Stimulated activated CD4-positive, alpha-beta T cell treated with anti-CD3 and anti-CD28 coated beads, Interleukin-1b, Interleukin-23, amount 100 ng/mL, for 4 hours (primary cell): ENCODE measurements at places on chromosomes 7 and 10.

DNA sequence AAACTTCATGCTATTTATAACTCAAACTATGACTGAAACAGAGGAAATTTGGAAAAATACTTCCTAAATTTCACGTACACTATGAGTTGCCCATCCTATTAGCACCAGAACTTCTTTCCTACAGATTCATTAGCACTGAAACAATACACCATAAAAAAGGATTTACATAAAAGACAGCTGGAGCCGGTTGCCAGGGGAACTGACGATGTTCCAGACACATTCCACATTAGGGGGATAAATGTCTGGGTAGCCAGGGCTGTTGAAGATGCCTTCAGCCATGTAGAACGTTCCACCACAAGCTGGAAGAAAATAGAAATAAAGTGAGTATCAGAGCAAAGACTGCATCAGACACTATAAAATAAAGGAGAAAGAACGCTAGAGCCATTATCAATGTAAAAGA lies 129.8 kb upstream of the RSU1 start:
- DNase-seq, result no peak

DNA sequence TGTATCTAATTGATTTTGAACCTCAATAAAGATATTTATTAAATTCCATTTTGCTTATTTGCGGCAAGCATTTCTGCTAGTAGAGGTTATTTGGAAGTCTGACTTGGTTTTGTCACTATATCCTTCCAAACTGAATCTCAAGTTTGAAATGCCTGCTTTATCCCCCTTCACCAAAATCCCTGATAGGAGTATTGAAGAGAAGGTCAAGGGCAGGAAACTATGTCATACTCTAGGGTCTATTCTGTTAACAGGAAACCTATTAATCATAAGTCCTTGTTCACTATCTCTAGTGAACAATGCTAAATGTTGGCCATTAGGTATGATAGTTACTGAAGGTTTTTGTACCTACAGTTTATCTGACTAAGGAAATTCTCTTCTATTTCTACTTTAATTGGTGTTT lies 11.5 kb downstream of the GNAT3 start:
- DNase-seq, result no peak

- no peak for DNase-seq
Measured at GRCh38 chr10:98168147-98168546, 33.7 kb downstream of the R3HCC1L start.

- no peak for DNase-seq
Measured at GRCh38 chr7:33776788-33777187, 128.6 kb upstream of the BMPER start.

DNA sequence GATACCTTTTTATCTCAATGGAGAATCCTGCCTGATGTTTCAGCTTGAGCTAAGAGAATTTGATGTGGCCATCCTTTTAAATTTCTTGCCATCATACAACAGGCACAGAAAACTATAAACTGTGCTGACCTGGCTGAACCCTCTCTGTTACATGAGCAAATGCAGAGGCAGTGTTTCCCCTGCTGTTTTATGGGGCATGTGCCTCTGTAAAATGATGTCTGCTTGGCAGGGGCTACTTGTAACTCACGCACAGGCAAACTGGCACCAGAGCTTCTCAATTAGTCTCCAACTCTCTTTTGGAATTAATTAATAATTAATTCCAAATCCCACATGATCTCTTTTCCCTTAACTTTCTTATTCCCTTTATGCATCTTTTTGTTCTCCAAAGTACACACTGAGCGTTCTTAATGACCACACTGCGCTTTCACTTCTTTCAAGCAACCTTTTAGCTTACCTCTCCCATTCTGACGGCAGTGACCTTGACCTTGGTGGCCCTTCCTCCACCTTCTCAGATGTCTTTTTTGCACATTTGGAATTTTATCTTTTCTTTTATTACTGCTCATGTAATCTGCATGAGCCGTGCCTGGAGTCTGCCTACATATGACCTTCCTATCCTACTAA lies 334.0 kb downstream of the PLXNA4 start:
- DNase-seq, result no peak

- DNase-seq, result no peak
Measured at GRCh38 chr7:106177738-106178592, 65.9 kb upstream of the SYPL1 start.

DNA sequence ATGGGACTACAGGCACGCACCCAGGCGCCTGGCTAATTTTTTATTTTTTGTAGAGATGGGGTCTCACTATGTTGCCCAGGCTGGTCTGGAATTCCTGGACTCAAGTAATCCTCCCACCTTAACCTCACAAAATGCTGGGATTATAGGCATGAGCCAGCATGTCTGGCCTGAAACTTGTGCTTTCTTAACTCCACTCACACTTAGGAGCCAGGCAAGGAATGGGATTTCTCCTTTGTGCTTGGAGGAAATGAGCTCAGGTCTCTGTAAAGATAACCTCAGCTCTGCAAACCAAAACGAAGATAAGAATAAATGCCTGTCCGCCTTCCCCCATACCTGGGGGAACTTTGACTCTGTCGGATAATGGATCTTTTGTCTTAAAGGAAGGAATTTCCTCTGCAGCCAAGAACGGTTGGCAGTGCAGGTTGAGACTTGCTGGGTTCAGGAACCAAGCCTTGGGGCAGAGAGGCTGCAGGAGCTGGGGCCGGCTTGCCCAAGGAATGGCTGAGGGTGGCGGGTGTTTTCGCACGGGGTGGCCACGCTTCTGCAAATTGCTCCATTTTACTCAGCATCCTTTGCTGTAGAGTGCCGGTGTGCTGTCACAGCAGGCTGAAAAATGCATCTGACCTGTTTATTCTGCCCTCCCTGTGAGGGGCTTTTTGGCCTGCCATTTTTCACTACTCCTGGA lies 174.2 kb downstream of the KIAA1217 start:
- DNase-seq, result no peak

GRCh38 chr7:116340943-116341907 lies 130.9 kb downstream of the TES start:
- no peak for DNase-seq

DNA sequence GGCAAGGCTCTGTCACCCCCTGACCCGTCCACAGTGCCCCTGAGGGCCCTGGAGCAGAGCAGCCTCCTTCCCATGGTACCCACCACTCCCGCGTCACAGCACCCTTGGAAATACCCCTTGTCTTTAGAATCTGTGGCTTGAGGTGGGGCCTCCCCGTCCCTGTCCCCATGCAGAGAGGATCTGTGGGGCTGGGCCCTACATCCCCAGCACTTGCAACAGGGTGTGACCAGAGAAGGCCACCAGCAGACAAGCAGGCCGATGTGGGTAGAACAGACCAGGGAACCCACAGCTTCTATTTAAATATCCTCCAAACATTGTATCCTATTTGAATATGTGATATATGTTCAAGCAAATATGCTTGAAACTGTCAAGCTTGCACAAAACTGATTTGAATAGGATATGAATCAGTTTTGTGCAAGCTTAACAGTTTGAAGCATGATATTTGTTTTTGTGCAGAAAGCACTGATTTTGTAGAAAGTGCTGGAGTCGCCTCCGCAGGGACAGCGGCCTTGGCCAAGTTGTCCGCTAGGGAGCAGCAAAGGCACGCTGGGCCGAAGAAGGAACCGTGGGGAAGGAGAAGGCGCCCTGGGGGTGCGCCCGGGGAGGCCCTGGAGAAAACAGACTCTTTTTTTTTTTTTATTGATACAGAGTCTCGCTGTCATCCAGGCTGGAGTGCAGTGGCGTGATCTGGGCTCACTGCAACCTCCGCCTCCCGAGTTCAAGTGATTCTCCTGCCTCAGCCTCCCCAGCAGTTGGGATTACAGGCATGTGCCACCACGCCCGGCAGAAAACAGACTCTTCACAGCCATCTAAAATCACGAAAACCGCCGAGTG lies 2.2 kb downstream of the CFAP46 start:
- peak; percentile 36 for DNase-seq

DNA sequence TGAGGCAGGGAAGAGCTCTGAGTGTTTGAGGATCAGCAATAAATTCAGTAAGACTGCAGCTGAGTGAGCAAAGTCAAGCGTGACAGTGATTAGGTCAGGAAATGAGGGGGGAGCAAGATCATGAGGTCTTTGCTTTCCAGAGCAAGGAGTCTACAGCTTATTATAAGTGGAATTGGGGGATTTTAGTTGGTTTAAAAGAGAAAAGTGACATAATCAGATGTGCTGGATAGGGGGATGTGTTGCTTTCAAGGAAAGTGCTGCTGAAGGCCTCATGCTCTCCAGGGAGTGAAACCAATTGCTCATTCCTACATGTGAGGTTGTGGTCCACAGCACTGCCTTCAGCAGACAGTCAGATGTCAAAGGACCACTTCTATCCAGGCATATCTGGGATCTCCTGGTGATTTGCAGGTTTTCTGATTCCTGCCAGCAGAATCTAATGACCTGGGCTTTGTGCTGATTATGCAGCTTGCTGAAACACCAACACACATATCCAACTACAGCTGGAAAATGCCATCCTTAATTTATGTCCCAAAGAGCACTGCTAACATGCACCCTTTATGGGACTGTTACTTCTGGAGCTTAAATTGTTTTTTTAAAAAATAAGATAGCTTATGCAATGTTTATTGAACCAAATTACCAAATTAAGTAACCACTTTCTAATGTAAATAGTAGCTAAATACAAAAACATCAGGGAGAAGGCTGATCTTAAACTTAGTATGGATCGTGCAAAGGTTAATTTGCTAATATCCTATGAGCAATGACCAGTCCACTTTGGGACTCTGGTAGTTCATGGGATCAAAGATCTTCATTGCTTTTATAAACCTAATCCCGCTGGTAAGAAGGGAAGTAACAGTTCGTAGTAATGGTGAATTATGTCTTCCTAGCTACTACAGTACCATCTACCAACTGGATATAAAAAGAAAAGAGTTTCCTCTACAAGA lies 607.6 kb downstream of the KCNMA1 start:
- DNase-seq, result no peak

- no peak for DNase-seq
Measured at GRCh38 chr10:100978121-100978900, 9.0 kb downstream of the MRPL43 start.

DNA sequence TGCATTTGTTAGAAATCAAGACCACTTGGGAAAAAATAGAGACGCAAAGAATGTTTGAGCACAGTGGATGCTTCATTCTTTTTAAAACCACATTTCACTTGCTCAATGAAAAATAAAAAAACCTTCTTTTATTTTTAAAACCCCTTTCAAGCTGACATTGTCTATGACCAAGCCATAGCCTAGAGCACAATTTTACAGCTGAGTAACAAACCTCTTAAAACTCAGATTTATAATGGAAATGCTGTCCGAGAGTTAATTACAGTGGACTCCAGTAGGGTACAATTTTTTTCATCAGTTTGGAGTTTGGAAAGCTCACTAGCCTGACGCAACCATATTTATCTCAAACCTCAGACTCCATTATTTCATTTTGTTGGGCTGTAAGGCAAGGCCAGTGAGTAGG lies 116.3 kb downstream of the RNLS start:
- no peak for DNase-seq

GRCh38 chr7:137335814-137336213 lies 7.7 kb downstream of the PTN start:
- no peak for DNase-seq

- DNase-seq, result no peak
Measured at GRCh38 chr10:105195831-105196230, 554.7 kb downstream of the SORCS3 start.

GRCh38 chr7:30027740-30028215 lies 434 bp upstream of the PLEKHA8 start:
- DNase-seq, result no peak

DNA sequence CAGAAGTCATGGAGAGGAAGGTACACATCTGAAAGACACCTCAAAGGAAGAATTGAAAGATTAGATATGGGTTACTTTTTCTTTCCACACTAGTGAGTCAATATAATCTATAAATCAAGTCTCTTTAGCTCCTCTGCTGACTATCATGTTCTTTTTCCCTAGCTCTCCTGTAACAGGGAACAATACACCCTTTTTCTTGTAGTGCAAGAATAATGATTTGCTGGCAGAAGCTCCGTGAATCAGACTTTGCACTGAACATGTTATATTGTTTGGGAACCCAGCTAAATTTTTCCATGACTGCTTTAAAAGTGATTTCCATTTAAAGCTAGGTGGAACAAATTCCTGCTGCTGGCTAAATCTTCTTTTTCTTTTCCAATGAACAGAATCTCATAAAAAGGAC lies 756.6 kb upstream of the C7orf33 start:
- DNase-seq, result no peak

- no peak for DNase-seq
Measured at GRCh38 chr7:40965774-40966173, 737.1 kb downstream of the INHBA start.

DNA sequence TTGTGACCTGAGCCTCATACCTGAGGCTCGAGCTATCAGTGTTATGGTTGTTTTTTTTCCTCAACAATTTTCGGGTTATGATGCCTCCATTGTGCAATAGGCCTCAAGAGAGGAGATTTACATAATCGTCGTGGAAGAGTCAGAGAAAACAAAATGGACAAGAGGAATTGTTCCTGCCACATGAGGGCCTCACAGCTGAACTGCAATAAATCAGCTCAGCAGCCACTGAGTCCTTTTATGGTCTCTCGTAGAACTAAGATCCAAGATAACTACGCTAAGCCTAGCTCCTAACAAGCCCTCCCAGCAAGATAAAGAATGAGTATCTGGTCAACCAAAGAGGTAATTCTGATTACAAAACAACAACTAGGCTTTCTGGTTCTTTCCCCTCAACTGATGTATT lies 336.8 kb downstream of the WDR11 start:
- DNase-seq, result no peak

GRCh38 chr7:34315032-34315431 lies 343.0 kb upstream of the NPSR1 start:
- DNase-seq, result no peak

DNA sequence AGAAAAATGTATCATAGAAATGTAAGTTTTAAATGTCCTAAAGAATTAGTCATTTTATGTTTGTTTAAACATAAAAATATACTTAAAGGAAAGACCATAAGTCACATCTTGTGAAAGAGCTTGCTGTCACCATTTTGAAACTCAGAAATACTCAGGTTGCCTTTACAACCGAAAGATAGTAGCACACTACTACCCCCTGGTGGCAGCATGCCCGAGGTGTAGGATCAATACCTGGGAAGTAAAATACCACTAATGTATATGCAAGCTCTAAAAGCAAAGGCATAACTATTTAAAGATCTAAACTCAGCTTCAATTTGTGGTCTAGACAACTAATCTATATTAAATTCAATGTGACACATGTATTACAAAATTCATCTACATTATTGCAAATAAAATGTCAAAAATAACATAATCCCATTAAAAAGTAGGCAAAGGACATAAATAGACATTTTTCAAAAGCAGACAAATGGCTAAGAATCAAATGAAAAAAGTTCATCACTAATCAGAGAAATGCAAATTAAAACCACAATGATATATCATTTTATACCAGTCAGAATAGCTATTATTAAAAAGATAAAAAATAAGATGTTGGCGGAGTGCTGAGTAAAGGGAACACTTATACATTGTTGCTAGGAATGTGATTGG lies 47.7 kb upstream of the FGL2 start:
- peak; percentile 84 for DNase-seq

- DNase-seq, result no peak
Measured at GRCh38 chr10:74097776-74098175, 52.9 kb downstream of the AP3M1 start.
